Osteoblast (primary cell): ENCODE measurements at places on chromosomes 3 and 15. TPM values are rescaled to one million over a fixed set of nuclear protein-coding genes. Genes with fewer than 3 reads are reported as not detected.

DNA sequence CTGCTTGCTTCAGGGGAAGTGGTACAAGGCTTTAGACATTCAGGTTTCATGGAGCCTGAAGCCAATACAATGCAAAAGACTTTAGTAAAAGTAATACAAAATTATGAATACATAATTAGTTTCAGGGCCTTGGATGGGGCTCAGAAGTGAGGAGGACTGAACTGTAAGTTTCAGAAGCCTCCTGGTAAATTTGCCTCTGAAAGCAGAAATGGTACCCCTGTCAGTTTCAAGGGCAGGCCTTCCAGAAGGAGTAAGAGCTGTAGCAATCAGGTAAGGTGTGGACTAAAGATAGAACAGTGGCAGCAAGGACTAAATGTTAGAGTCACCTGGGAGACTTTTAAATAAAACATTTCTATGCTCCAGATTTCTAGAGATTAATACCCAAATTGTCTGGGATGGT lies 402.5 kb upstream of the GOLIM4 start:
- DNase-seq: no peak

The CHRNB4 gene
- not detected in 2 replicates for total RNA-seq

The A4GNT gene
- not detected in 2 replicates for total RNA-seq

The SYNPR gene
- total RNA-seq: not detected in 2 replicates

The SLC28A2 gene
- not detected in 2 replicates for total RNA-seq

DNA sequence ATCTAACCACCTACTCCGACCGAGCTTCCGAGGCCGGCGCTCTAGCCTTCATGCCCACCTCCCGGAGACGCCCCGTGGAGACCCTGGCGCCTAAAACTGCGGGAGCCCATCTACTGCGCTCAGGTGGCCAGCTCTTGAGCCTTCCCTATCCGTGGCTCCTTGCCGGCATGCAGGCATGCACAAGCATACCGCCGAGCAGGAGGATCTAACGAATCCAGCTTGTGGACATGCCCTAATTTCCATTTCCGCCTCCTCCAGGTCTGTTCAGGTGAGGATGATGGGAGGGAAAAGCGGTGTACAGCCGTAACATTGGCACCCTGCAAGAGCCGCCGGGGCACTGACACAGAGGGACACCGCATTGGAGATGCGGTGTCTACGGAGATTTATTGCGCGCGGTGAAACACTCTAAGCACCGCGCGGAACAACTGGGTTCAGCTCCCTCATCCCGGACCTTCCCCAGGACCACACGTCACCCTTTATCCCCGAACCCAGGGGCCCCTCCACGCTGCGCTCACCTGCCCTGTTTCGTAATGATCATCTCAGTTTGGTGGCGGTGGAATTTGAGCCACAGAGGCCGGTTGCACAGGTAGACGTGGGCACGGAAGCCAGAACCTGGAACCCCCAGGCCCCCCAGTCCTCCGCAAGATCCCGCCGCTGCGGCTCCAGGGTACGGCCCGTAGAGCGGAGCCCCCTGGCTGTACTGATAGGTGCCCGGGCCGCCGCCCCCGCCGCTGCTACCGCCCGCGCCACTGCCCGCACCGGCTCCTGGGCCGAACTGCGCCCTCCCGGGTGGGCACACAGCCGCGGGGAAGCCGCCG lies 1.0 kb downstream of the EOMES start:
- DNase-seq: peak; percentile 91

- no peak for DNase-seq
Observed at GRCh38 chr15:69842851-69843250, 254.9 kb downstream of the TLE3 start.

The GOLGA6L2 gene
- not detected in 2 replicates for total RNA-seq

GRCh38 chr3:129123314-129124060 lies 1.9 kb upstream of the RAB43 start:
- DNase-seq: peak; percentile 83

The KBTBD13 gene
- total RNA-seq: not detected in 2 replicates

- no peak for DNase-seq
Observed at GRCh38 chr3:143812481-143812880, 35.8 kb downstream of the SLC9A9 start.
